ENCODE measurements at places on chromosomes 16 and 17. TPM values are rescaled to one million over a fixed set of nuclear protein-coding genes. Genes with fewer than 3 reads are reported as not detected.

KCNJ18 gene
- total RNA-seq = not detected

KRTAP4-4 gene
- total RNA-seq = not detected

CA7 gene
- not detected for total RNA-seq

TNS4 gene
- total RNA-seq = 0.08 TPM

LDHD gene
- 0.98 TPM for total RNA-seq

PHOSPHO1 gene
- total RNA-seq = not detected

SRCAP gene
- 36.1 TPM for total RNA-seq

C16orf96 gene
- not detected for total RNA-seq

CDIPT gene
- total RNA-seq = 80.9 TPM

HS3ST4 gene
- not detected for total RNA-seq

TMED6 gene
- total RNA-seq = not detected

TP53TG3C gene
- total RNA-seq = 1.1 TPM

ABCC11 gene
- total RNA-seq = not detected

CDH16 gene
- not detected for total RNA-seq

SULT1A4 gene
- 6.6 TPM for total RNA-seq

RAMP2 gene
- not detected for total RNA-seq

CLEC18B gene
- total RNA-seq = 3.9 TPM

PTX4 gene
- total RNA-seq = not detected

COASY gene
- 57.8 TPM for total RNA-seq

PMP22 gene
- total RNA-seq = 90.2 TPM

SLC2A4 gene
- total RNA-seq = not detected

TOP3A gene
- 65.4 TPM for total RNA-seq

Measured in A375 (cell line).